ENCODE measurements at places on chromosomes 4 and X.
A peak's percentile ranks its signal among the peaks of the same experiment; 100 is the strongest.

GRCh38 chrX:132461886-132462285 is 27.0 kb downstream of the MBNL3 start:
- no peak overlapping the region for H3K27ac ChIP-seq
- DNase-seq, result no peak
- no peaks in the 10 kb centered on the region for H3K36me3 ChIP-seq
- no peaks in the 10 kb centered on the region for H3K27me3 ChIP-seq

GRCh38 chrX:41002026-41002425 is 83.2 kb upstream of the USP9X start:
- H3K27ac ChIP-seq, result no peak overlapping the region
- peaks cover 7% of the 10 kb centered on the region for H3K27me3 ChIP-seq
- H3K36me3 ChIP-seq, result no peaks in the 10 kb centered on the region
- no peak overlapping the region for H3K4me3 ChIP-seq
- H3K4me1 ChIP-seq, result no peaks in the 10 kb centered on the region

- H3K4me1 ChIP-seq, result no peaks in the 10 kb centered on the region
- H3K4me3 ChIP-seq, result no peak overlapping the region
- no peak for DNase-seq
- no peak overlapping the region for H3K27ac ChIP-seq
Observed at GRCh38 chr4:13860126-13860525, 232.6 kb upstream of the BOD1L1 start.

DNA sequence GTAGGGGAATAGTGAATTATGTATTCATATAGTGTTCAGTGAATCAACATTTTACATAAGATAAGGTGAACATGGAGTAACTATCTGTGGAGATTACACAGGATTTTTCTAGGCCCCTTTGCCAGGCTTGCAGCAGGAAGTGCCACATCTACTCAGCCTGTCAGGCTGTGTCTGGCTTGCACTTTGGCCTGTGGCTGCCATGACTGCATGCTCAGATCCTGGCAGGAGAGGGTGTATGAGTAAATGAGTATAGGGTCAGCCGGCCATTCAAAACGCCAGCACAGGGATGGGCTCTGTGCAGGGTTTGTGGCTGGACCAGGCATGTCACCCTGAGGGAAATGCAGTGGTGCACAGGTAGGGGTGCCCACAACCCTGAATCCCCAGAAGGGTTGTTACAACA is 51.9 kb downstream of the UBQLN2 start:
- H3K27me3 ChIP-seq, result no peaks in the 10 kb centered on the region
- DNase-seq, result no peak
- H3K36me3 ChIP-seq, result no peaks in the 10 kb centered on the region
- no peak overlapping the region for H3K4me3 ChIP-seq
- peaks cover 2% of the 10 kb centered on the region for H3K4me1 ChIP-seq
- no peak overlapping the region for H3K27ac ChIP-seq

GRCh38 chrX:46904626-46905025 is 7.6 kb upstream of the JADE3 start:
- peaks cover 2% of the 10 kb centered on the region for H3K4me1 ChIP-seq
- no peak for DNase-seq
- peaks cover 30% of the 10 kb centered on the region for H3K27me3 ChIP-seq
- H3K36me3 ChIP-seq, result no peaks in the 10 kb centered on the region
- no peak overlapping the region for H3K27ac ChIP-seq
- no peak overlapping the region for H3K4me3 ChIP-seq

GRCh38 chrX:40320819-40321218 is 223.1 kb upstream of the BCOR start:
- H3K36me3 ChIP-seq, result no peaks in the 10 kb centered on the region
- H3K4me1 ChIP-seq, result no peaks in the 10 kb centered on the region
- DNase-seq, result no peak
- no peak overlapping the region for H3K27ac ChIP-seq
- H3K4me3 ChIP-seq, result no peak overlapping the region

DNA sequence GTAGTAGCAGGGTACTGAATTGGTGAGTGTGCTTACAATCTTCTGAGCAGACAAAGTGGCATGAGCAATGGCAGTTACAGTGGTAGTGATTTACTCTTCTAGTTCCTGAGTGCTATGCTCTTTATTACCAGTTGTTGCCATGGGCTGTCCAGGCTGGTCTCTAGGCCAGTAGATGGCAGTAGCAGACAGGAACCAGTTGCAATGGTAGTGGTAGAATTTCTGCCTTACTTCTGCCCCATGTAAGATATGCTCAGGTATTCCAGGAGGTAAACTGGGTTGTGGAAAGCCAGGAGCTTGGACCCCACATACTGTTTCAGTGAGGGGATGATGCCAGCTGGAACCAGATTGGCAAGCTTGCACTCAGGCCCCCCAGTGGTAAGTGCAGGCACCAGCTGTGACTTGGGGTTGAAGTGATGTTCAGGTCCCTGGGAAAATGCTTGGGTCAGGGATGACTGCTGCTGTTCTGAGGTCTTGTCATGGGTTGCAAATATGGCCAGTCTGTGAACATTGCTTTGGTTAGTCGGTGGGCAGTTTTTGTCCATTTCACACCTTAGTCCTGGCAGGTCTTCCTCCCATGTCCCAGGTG is 63.0 kb upstream of the ZXDB start:
- no peaks in the 10 kb centered on the region for H3K4me1 ChIP-seq
- no peak for DNase-seq
- H3K4me3 ChIP-seq, result no peak overlapping the region
- H3K27ac ChIP-seq, result no peak overlapping the region
- H3K36me3 ChIP-seq, result no peaks in the 10 kb centered on the region

DNA sequence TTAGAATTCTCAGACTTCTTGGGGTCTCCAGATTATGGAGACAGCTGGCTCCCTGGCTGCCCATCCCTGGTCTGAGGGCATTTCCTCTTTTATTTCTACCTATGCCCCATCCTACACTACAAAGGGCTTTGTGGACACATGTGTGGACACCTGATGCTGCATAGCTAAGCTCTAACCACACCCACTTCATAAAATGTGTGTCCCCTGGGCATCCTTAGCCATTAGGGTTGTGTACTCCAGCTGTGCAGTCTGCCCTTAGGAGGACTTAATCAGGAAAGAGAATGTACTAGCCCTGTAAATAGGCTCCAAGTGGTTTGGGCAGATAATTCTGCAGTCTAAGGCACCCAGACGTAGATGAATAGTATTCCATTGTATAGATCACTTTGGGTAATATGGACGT is 47.0 kb downstream of the COQ2 start:
- H3K4me1 ChIP-seq, result peaks cover 41% of the 10 kb centered on the region
- peaks cover 15% of the 10 kb centered on the region for H3K36me3 ChIP-seq
- H3K4me3 ChIP-seq, result no peak overlapping the region
- H3K27ac ChIP-seq, result no peak overlapping the region
- no peak for DNase-seq

DNA sequence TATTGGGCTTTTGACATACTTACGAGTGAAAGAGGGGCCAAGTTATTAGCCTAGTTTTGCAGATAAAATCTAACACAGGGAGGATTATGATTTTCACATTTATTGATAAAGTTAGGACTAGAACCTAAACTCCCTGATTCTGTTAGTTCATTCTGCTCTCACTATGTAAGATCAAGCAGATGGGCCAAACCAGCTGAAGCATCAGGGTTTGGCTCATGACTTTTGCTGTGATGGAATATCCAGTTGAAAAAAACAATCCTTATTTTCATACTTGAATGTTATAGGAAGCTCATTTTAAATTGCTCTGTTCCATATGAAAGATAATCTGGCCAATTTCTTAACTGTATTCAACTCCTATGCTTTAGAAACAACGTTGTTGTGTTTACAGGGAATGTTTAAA is 21.2 kb downstream of the SPRY1 start:
- DNase-seq, result no peak
- peak overlapping the region; percentile 99 for H3K27ac ChIP-seq
- H3K27me3 ChIP-seq, result no peaks in the 10 kb centered on the region
- peaks cover 72% of the 10 kb centered on the region for H3K4me1 ChIP-seq

DNA sequence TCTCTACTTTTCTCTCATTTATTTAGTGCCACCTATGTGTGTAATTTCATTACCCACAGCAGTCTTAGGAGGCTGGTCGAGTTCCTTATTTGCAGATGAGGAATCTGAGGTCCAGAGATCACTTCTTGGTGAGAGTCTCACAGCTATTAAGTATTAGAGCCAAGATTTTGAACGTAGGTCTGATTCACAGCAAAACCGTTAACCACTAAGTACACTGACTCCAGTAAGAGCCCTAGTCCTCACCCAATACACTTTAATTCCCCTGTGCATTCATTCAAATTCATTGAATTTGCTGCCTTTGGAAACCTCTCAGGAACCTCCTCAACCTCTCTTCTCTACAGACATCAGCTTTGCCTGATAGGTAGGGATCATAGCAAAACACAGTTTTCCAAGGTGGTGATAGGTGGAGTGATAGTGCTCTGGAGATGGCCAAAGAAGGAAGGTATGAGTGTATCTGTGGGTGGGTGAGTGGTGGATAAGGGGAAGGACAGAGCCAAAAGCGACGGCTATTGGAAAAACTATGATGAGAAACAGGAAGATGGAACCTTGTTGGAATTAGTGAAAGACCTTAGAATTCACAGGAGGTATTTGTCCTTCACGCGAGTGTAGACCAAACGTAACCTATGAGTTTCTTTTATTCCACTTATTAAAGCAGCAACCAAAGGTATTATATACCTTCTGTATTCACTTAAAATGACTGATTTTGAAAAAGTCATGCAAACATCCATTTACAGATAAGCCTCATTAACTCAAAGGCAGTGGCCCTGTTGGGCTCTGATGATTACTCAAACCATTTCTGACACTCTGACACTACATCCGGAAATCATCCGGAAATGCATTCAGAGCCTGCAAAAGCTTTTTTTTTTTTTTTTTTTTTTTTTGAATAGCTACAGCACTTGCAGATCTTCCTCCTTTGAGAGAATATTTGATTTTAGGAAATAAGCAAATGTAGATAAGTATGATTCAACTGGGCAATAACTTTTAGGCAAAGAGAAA is 6.3 kb downstream of the FMR1 start:
- peaks cover 48% of the 10 kb centered on the region for H3K4me1 ChIP-seq
- H3K4me3 ChIP-seq, result peak overlapping the region; percentile 38
- peak overlapping the region; percentile 67 for H3K27ac ChIP-seq
- H3K27me3 ChIP-seq, result no peaks in the 10 kb centered on the region
- no peak for DNase-seq

- H3K36me3 ChIP-seq, result peaks cover 67% of the 10 kb centered on the region
- no peaks in the 10 kb centered on the region for H3K27me3 ChIP-seq
- H3K4me1 ChIP-seq, result peaks cover 19% of the 10 kb centered on the region
- peak overlapping the region; percentile 99 for H3K4me3 ChIP-seq
- no peak for DNase-seq
Observed at GRCh38 chrX:47145395-47146120, 537 bp downstream of the RBM10 start.

GRCh38 chr4:2082627-2083026 is 23.5 kb downstream of the NAT8L start:
- H3K36me3 ChIP-seq, result no peaks in the 10 kb centered on the region
- H3K27ac ChIP-seq, result no peak overlapping the region
- no peak overlapping the region for H3K4me3 ChIP-seq
- DNase-seq, result no peak
- H3K27me3 ChIP-seq, result peaks cover 2% of the 10 kb centered on the region

GRCh38 chr4:7679406-7680040 is 244.8 kb upstream of the PSAPL1 start:
- no peaks in the 10 kb centered on the region for H3K36me3 ChIP-seq
- no peak overlapping the region for H3K27ac ChIP-seq
- no peaks in the 10 kb centered on the region for H3K4me1 ChIP-seq
- no peak overlapping the region for H3K4me3 ChIP-seq
- H3K27me3 ChIP-seq, result no peaks in the 10 kb centered on the region

GRCh38 chr4:110945600-110945999 is 322.7 kb upstream of the PITX2 start:
- H3K36me3 ChIP-seq, result no peaks in the 10 kb centered on the region
- H3K27me3 ChIP-seq, result no peaks in the 10 kb centered on the region
- H3K4me3 ChIP-seq, result no peak overlapping the region

DNA sequence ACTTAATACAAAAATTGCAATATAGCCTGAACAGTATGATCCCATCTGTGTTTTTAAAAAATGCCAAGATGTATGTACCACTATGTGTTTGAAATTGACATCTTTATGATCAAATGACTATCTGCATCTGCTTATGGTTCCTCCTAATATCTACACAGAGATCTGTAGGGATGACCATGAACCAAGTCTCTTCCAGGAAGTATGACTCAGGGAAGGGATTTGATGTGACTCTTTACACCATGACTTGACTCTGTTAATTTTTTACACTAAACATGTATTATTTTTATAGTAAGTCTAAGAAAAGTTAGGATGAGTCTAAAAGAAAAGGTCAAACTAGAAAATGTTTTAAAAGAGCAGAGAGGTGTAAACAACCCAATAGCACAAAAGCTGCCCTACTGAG is 164.0 kb downstream of the SH3KBP1 start:
- no peaks in the 10 kb centered on the region for H3K27me3 ChIP-seq
- peak overlapping the region; percentile 52 for H3K27ac ChIP-seq
- peaks cover 5% of the 10 kb centered on the region for H3K36me3 ChIP-seq
- H3K4me1 ChIP-seq, result peaks cover 32% of the 10 kb centered on the region

DNA sequence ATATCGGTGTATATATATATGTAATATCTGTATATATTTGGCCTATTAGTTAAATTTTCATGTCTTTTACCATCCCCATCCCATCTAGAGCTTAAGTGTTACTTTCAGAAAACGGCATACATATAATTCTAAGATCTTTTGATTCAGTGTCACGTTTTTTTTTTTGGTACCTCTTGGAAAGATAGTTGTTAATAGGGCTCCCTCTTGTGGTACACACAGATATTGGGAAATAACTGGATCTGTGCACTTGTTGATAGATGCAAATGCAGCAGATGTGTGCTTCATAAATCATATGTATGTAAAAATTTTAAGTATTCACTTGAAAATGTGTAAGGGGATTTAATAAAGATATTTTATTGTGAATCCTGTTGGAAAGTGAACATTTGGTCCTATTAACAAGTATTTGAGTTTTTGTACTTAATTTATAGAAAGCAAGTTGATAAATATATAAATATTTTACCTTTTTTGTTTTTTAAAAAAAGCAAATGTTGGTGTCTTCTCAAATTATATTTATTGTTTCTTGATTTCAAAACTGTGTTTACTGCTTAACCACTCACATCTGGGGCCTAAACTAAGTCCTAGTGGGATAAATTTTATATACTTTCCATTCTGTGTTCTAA is 74.7 kb downstream of the PAQR3 start:
- peaks cover 2% of the 10 kb centered on the region for H3K4me1 ChIP-seq
- DNase-seq, result no peak
- H3K27me3 ChIP-seq, result no peaks in the 10 kb centered on the region
- no peak overlapping the region for H3K4me3 ChIP-seq

DNA sequence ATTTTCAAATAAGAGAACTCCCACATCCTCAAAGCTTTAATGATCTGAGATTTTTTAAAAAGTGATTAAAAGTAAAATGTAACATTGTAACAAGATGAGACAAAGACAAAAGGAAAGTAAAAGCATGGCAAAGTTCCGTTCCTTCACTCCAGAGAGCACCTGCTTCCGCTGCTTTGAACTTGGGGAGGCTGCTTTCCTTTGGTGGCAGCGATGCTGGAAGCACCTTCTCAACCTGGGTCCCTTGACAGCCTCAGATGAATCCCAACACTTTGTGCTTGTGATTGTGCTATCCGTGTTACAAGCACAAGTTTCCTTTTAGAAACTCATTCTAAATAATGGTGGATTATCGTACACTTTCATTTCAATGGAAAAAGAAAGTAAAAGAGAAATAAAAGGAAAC is 59.7 kb downstream of the HADH start:
- peaks cover 58% of the 10 kb centered on the region for H3K4me1 ChIP-seq
- H3K36me3 ChIP-seq, result peaks cover 59% of the 10 kb centered on the region
- peak; percentile 28 for DNase-seq
- peak overlapping the region; percentile 98 for H3K27ac ChIP-seq

GRCh38 chr4:666822-667544 is 7.1 kb downstream of the ATP5ME start:
- H3K27ac ChIP-seq, result no peak overlapping the region
- peaks cover 7% of the 10 kb centered on the region for H3K4me1 ChIP-seq
- H3K27me3 ChIP-seq, result no peaks in the 10 kb centered on the region

GRCh38 chr4:19944251-19944650 is 307.5 kb upstream of the SLIT2 start:
- no peaks in the 10 kb centered on the region for H3K36me3 ChIP-seq
- DNase-seq, result no peak
- H3K27me3 ChIP-seq, result no peaks in the 10 kb centered on the region
- H3K4me3 ChIP-seq, result no peak overlapping the region
- H3K4me1 ChIP-seq, result no peaks in the 10 kb centered on the region
